Nephron progenitor cell (in vitro differentiated cells): ENCODE measurements at places on chromosomes 16 and 17.
A peak's percentile ranks its signal among the peaks of the same experiment; 100 is the strongest.

DNA sequence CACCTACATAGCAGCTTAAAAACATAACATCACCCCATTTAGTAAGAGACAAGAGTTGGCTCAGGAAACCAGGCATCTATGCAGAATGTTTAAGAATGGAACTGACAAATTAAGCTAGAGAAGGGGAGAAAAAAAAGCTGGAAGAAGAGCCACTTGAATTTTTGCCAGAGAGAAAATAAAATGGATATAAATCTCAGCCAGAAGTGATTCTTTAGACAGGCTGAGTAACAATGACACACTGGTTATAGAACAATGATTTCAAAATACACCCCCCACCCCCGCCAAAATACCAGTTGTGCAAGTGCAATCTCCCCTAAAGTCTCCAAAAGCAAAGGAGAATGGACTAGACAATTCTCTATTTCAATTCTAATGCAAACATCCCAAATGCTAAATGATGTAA, 22.4 kb downstream of the LSM12 start:
- DNase-seq, result no peak

DNA sequence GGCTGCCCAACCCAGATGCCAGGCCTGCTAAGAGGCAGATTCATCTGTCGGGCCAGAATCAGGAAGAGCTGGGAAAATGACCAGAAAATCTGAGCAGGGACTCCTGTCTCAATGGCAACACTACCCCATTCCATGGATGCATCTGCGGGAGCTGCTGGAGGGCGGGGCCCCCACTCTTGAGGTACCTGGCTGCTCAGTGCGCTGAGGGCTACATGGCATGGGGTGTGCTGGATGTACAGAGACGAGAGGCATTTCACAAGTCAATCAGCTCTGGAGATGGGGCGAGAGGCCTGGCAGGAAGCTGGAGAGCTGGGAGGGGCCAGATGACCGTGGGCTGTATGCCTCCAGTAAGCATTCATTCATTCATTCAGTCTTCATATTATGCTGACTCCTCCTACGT, 6.4 kb downstream of the SDK2 start:
- DNase-seq, result no peak

GRCh38 chr16:82783933-82784572, 157.3 kb downstream of the CDH13 start:
- DNase-seq, result no peak

- DNase-seq, result no peak
Observed at GRCh38 chr16:80580109-80580832, 39.5 kb downstream of the DYNLRB2 start.

GRCh38 chr17:3626831-3627768, 8.9 kb downstream of the SHPK start:
- DNase-seq, result no peak

GRCh38 chr16:50739031-50739430, 2.9 kb upstream of the CYLD start:
- DNase-seq, result no peak

DNA sequence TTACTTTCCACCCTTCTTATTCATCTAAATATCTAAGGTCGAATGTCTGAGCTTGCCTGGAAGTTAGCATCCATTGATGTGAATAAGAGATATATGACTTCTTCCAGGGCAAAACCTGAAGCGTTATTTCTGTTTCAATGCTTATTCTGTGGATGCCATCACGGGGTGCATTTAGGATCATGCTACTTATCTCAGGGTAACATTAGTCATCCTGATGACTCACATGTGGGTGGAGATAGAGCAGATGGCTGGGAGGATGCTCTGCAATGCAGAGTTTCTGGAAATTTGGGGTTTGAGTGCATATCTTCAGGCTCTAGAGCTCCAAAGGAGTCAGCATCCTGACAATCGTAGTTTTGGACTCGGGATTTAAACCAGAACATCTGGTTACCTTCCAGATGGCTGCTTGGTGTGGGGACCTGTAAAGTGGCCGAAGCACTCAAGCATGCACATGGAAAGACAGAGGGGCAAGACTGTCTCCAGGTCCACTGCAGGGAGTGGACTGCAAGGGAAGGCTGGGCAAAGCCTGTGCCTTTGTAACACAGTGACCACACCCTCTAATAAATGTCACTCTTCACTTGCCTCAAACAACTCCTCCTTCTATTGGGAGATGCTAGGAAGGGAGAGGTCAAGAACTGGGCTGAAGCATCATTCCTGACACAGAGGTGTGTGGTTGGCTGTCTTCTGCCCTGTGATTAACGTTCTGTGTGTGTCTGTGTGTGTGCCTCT, 175.2 kb upstream of the SALL1 start:
- no peak for DNase-seq

DNA sequence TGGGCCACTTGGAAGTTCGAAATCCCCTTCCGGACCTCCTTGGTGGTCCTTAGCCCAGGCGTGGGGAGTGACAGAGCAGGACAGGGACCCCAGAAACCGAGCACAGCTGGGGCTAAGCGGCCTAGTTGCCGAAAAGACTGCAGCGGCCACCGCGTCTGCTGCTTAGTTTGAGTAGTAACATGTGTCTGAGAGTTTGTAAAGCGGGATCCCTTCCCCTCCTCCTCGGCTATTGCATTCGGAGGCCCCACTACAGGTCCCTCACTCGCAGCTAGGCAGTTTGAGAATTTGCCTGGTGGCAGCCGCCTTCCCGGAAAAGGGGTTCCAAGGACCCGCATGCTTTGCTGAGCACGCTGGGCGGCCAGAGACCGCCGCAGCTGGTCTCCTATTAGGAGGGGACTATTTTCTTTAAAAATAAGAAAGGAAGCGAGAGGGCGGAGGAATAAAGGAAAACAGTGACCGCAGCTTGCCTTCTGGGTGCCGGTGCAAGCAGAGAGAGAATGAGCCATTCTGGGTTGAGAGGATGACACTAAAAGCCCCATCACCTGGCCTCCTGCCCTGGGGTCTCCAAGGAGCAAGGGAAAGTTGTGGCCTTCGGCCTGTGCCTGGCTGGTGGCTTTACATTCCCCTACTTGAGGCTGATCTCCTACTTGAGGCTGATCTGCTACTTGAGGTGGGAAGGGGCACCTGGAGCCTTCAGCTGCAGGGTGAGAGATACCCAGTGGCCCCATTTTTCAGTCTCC, 1.1 kb upstream of the HOXB5 start:
- no peak for DNase-seq

GRCh38 chr17:75637143-75637538, 3.9 kb downstream of the SMIM5 start:
- no peak for DNase-seq

DNA sequence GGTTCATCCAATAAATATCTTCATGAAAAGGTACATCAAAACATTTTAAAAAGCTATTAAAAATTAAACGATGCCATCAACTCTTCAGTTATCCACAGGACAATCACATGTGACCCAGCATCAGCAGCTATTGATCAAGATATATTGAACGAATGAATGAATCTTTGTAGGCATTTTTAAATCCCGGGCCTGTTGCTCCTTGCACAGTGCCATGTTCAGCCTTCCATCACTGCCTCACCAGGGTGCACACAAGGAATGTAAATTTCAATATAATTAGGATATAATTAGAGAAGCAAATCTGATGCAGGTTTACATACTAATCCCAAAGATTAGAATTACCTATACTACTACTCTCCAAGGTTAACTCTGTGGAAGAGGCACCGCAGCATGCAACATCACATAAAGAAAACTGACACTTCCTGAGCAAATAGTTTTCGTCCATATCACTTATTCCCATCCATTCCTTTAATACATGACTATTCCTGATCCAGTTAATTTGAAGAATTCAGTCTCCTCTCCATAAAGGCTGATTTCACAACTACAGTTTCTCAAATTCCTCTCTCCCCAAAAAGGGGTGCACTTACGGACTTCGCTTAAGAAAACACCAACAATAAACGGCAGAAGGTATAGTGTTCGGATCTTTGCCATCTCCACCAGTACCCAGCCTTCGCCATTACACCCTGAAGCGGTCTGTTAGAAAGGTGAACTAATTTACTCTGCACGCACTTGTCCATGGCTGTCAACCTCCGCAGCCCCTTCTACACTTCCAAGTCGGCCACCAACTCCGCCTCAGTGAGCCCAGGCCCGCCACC, 938 bp downstream of the NCOR1 start:
- no peak for DNase-seq

DNA sequence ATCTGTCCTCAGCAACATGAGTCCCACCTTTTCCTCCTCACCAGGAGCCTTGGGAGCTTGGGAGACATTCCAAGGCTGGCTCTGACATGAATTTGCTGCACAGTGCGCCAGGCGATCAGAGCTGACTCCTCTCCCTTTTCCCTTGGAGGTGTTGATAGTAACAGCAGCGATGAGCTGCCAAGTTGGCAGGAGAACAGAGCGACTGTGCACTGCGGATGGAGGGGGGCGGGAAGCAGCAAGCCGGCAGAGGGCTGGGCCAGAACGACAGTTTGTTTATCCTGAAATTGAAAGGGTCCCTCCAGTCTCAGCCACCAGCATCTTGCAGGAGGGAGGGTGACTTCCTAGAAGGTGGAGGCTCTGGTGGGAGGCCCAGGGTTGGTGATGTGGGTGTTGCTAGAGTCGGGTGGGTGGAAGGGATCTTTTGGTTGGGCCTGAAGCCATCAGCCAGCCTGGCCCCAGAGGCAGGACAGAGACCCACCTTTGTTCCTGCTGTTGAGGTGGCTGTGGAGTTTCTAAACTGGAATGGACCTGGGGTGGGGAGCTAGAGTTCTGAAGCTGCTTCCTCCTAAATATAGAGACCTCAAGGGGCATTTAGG, 22.5 kb upstream of the DYNLL2 start:
- no peak for DNase-seq

DNA sequence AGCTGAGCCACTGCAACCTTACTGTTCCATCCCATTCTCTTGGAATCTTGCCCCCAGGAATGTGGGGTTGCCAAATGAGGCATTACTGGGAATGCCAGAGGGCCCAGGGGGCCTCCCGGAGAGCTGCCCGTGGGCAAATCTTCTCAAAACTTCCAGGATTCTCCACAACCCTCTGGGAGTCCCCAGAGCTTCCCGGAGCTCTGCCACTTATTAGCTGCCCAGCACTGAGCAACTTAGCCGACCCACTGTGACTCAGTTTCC, 306.0 kb downstream of the FOXL1 start:
- no peak for DNase-seq

- no peak for DNase-seq
Observed at GRCh38 chr16:22225060-22225459, 19.0 kb downstream of the EEF2K start.

DNA sequence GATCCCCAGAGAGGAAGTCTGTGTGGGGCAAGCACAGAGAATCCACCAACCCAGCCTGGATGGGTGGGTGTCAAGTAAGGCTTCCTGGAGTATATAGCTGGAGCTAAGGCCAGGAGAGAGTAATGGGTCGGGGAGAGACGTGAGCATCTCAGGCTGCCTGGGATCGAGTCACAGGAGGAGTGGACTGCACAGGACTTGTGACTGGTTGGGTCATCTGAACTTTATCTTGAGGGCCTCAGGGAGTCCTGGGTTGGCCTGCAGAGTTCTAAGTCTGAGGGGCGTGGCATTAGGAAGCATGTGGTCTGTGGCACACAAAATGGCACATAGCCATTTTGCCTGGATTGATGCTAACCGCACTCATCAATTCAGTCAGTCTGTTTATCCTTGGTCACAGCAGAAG, 1.5 kb downstream of the PLA2G15 start:
- DNase-seq, result no peak

GRCh38 chr17:4206962-4207361, 56.8 kb downstream of the ANKFY1 start:
- no peak for DNase-seq

GRCh38 chr17:54353789-54354525, 531.2 kb downstream of the KIF2B start:
- no peak for DNase-seq

GRCh38 chr16:88931936-88932335, 45.1 kb downstream of the CBFA2T3 start:
- DNase-seq, result no peak

DNA sequence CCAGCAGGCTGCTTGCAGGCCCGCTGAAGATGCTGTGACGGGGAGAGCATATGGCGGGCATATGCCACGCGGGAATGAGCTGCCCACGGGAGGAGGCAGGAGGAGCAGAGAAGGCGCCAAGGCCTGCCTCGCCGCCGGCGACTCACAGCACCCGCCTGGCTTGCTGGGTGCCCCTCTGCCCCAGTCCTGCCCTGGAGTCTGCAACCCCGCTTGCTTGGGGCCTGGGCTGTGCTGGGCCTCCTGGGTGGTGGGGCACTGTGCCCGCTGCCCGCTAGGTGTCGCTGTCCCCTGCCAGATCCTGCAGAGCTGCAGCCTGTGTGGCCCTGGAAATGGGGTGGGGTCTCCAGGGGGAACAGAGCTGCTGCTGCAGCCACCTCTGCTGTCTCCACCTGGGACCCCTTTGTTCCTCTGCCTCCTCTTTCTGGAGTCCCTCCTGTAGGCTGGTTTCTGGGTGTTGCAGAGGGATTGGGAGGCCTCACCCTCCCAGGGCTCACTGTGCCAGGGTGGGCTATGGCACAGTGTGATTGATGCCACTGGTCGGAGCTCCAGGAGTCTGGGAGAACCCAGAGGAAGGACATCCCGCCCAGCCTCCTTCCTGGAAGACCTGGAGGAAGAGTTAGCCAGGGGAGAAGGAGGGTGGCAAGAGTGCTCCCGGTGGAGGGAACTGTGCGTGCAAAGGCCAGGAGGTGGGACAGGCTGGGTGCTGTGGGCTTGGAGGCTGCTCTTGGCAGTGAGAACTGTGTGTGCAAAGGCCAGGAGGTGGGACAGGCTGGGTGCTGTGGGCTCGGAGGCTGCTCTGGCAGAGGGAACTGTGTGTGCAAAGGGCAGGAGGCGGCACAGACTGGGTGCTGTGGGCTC, 141.0 kb upstream of the CIBAR2 start:
- DNase-seq, result peak; percentile 87

GRCh38 chr17:35185849-35186248, 8.3 kb downstream of the SLC35G3 start:
- DNase-seq, result no peak

GRCh38 chr17:6428207-6428965, 6.5 kb downstream of the AIPL1 start:
- no peak for DNase-seq

DNA sequence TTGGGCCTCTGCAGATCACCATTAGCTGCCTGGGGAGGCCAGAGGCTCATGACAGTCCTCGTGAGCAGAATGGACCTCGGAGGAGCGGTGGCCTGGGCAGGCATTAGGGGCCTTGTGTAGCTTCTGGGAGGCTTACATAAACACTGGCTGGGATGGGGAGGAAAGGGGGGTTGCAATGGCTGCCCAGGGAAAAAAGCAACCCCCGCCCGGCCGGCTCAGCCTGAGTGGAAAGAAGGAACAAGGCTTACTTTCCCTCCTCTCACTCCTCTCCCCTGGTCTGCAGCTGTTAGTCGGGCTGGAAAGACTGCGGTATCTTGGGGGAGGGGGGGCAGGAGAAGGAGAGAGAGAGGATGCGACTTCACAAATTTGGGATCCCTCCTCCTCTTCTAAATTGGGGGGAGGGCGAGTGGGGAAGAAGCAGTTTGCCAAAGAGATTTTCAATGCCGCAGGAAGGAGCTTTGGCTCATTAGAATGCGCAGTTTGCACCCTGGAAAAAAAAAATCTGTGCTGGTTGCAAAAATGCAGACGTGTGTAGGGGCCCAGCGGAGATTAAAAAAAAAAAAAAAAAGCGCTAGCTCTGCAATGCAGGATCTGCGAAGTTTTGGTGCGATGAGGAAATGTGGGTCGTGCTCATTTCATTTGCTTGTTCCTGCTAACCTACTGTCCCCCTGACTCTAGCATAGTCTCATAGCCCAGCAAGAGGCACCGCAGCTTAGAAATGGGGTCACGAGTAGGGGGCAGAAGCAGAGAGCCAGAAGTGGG, 6.6 kb upstream of the NR1D1 start:
- no peak for DNase-seq
